Activated T-cell treated with anti-CD3 and anti-CD28 coated beads, Interleukin-2, amount 50 U/mL, for 4 hours (primary cell): ENCODE measurements at places on chromosomes 7 and 10. TPM values are rescaled to one million over a fixed set of nuclear protein-coding genes. Genes with fewer than 3 reads are reported as not detected.

The CHAT gene
- not detected for total RNA-seq

The CHN2 gene
- total RNA-seq: 1.4 TPM

The PLXDC2 gene
- 0.08 TPM for total RNA-seq

The ZNF853 gene
- total RNA-seq: 3.5 TPM

The SPDYE2B gene
- not detected for total RNA-seq

The ADAM22 gene
- total RNA-seq: 1.1 TPM

The LMOD2 gene
- total RNA-seq: not detected

The PDE1C gene
- not detected for total RNA-seq

The MYL7 gene
- 0.55 TPM for total RNA-seq

The TFEC gene
- 0.73 TPM for total RNA-seq

The HTR7 gene
- not detected for total RNA-seq

The FAM149B1 gene
- 4.2 TPM for total RNA-seq

The ARMC10 gene
- total RNA-seq: 58.3 TPM

The CAMK1D gene
- total RNA-seq: 6.3 TPM

The ASAH2 gene
- 5.6 TPM for total RNA-seq

The HSPA12A gene
- 0.16 TPM for total RNA-seq

The STAG3 gene
- total RNA-seq: 3.3 TPM

The C10orf62 gene
- not detected for total RNA-seq

The IFIT1B gene
- not detected for total RNA-seq

The HTR5A gene
- not detected for total RNA-seq

The LRGUK gene
- total RNA-seq: 0.05 TPM

The WNT8B gene
- not detected for total RNA-seq

The TSPAN12 gene
- total RNA-seq: 0.14 TPM

The C10orf53 gene
- total RNA-seq: not detected
